ENCODE measurements at places on chromosomes 3 and 15.
A peak's percentile ranks its signal among the peaks of the same experiment; 100 is the strongest.

- peak; percentile 3 for DNase-seq
These were observed 559 bp downstream of the SENP5 start for GRCh38 chr3:196868297-196868661.

DNA sequence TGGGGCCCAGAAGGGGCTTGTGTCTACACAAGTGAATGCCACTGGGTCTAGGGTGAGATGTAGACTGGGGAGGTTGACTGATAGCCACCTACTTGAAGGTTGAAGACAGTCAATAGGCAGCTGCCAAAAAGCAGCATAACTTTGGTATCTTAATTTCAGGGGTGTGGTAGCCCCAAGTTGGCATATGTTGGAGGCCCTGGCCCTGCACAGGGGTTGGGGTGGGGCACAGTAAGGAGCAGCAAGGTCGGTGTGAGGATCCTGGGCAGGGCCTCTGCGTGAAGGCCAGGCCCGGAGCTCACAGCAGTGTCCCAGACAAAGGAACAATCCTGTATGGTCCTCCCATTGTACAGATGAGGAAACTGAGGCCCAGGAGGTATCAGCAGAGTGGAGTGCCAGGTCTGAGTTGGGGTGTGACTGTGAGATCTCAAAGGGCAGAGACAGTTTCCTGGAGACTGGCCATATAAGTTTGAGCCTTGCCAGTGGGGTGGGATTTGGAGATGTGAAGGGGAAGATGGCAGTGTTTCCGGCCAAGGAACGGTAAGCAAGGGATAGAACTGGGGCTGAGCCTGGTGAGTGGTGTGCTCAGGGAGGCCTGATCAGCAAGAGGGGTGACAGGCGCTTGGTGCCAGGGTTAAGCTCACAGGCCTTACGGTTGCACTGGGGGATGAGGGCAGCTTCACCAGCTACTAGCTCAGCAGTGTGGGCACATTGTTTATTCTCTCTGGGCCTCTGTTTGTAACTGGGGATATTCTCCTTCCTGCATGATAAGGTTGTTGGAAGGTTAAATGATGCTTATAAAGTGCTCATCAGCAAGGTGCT, 1.7 kb downstream of the KLHL40 start:
- no peak for DNase-seq

DNA sequence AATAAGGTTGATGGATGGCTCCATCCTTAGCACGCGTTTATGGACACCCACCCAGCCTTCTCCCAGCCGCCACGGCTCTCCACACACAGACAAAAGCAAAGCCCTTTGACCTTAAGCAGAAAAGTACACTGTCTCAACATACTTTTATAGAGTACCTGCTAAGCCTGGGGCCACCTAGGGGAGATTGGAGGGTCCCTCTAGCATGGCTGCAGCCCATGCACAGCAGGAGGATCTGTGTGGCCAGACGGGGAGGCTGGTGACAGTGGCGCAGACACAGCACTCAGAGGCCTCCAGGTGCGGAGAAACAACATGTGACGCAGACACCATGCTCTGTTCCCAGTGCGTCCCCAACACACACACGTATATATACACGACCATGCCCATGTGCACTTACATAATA, 174.9 kb downstream of the XXYLT1 start:
- no peak for DNase-seq

- DNase-seq: no peak
These were observed 14.7 kb downstream of the USP50 start for GRCh38 chr15:50531766-50532165.

DNA sequence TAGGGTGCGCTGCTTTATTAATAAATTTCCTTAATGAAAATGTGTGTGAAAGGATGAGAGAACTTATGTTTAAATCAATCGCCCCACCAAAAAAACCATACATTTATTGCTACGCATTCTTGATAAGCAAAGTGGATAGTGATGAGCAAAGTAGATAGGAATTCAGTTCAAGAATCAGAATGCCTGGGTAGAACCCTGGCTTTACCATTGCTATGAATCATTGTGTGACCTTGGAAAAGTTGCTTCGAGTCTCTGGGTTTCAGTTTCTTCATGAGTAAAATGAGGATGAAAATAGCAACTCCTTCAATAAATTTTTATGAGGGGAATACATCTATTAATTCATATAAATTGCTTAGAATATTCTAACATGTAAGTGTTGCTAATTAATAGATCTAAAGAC, 2.6 kb upstream of the ALCAM start:
- DNase-seq: no peak

GRCh38 chr3:56704706-56705105, 21.6 kb upstream of the TASOR start:
- DNase-seq: no peak

GRCh38 chr3:73207946-73208440, 146.5 kb downstream of the EBLN2 start:
- no peak for DNase-seq

All from stimulated activated CD4-positive, alpha-beta T cell treated with anti-CD3 and anti-CD28 coated beads, Interleukin-2, amount 100 ng/mL, for 48 hours (primary cell).